ENCODE measurements at places on chromosomes 12 and 14.

GRCh38 chr14:69682136-69682535, 70.7 kb downstream of the SUSD6 start:
- no peak for DNase-seq

DNA sequence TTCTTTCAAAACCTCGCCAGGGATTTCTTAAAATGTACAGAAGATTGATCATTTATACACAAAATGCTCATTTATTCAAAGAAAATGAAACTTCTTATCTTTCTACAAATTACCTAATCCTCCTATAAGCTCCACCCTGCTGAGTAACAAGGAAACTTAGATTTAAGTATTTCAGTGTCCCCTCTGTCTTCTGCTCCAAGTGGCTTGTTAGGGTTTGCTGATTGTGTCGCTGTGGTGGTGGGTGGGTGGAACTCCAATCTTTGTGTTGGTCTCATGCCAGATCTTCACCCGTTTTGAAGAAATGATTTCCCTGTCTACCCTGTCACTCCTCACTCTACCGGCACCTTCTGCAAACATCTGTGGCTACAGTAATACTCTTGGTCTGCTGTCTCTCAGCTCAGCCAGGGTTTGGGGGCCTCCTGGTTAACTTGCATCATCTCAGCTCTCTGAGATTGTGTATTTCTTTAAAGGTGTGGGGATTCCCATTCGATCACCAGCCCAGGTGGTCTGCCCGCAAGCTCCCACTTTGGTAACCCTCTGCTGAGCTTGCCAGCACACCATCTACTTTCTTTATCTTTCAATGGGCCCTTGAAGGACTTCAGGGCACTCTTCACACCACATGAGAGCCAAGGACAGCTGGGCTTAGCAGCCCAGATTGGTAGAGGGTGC, 73.8 kb downstream of the DRAM1 start:
- DNase-seq = no peak

GRCh38 chr12:116378002-116378401, 100.5 kb upstream of the MED13L start:
- DNase-seq = no peak

GRCh38 chr14:56189307-56189706, 71.1 kb downstream of the PELI2 start:
- DNase-seq = no peak

DNA sequence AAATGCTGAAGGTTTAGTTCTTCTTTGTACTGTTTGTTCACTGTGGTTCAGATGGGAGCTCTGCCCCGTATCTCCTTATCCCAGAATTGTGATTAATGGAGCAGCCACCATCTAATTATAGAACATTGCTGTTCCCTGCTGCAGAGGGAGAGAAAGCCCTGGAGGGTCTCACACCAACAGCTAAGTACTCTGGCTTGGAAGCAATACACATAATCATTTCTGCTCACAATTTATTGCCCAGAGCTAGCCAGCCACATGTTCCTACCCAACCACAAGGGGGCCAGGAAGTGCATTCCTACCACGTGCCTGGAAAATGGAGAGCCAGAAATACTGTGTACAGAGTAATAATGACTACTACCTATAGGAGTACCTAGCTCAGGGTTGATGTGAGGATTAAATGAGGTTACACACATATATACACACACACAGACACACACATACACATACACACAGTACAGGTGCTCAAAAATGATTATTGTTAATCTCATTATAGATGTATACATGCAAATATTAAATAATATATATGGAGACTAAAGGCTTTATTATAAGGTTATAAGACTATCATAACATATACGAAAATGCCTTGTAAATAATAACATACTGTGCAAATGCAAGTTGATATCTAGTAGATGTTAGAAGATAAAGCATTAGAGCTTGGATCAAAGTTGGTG, 22.3 kb downstream of the MSRB3 start:
- DNase-seq = no peak

DNA sequence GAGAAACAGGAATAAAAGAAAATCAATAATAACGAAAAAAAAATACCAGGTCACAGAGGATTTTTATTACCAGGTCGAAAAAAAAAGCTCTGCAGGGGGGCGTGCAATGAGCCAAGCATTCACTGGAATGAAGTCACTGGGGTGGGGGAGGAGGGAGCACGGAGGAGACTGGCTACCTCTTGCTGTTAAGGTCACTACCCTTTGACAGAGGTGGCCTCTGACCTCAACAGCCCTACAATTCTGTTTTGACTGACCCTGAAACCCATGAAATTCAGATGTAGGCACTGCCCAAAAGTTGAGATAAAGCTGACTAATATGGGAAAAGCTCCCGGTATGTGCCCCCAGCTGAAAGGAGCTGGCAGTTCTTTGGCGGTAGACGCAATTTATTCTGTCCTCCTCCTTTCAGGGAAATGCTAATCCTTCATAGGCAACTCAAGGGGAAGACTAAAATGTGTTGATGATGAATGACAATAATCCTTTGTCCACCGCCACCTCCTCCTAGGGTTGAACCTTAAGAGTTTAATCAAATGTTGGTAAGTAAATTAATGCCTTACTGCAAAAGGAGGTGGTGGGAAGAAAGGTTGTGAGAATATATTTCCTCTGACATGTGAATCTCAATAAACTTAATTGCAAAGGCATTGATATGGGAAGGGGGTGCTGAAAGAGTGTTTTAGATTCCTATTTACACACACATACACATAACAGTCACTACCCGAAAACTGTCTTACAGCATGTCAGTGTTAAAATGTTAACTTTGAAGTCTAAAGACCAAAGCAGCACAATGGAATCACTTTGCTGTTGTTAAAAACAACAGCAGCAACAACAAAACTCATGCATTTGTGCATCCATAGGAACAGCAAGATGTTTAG, 6.3 kb upstream of the RIC8B start:
- no peak for DNase-seq

DNA sequence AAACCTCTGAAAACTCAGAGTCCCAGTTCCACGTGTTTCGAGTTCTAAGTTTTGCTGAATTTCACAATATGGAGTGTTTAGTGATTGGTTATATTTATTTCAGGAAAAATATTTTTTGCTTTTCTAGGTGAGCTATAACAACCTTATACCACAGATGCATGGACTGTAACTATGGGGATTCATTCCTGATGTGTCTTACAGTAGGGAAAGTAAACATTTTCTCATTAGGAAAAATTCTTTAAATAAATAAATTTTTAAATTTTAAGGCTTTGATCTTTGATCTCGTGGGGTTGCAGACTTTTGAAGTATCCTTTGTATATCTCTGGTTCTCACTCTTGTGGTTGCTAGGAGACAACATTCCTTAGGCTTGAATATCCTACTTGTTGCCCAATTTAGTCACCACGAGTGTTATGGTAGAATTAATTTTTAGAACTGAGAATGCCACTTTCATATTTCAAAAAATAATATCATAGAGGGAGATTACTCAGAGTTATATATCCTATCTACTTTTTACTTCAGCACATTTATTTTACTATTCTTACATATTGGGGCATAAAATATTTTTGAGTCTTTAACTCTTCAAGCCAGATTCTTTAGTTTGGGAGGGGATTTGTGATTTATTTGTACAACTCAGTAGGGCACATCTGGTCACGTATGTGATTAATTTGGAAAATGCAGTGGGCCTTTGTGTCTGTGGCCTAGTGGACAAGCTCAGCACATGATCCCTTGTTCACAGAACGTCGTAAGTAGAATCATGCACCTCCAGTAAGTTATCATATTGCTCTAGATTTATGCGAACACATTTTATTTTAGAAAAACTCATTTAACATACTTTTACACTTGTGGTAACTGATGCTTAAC, 224.0 kb downstream of the TTC6 start:
- no peak for DNase-seq

- DNase-seq = no peak
Measured at GRCh38 chr12:51901121-51901817, 6.0 kb upstream of the ACVRL1 start.

GRCh38 chr12:131007740-131008117, 54.0 kb downstream of the ADGRD1 start:
- DNase-seq = no peak

- no peak for DNase-seq
Measured at GRCh38 chr12:44174053-44174452, 338.2 kb downstream of the TMEM117 start.

GRCh38 chr14:69152902-69153151, at the start of gene DCAF5:
DCAF5 (minus strand) TSS chr14:69153119; CDS start chr14:69152978, 141 bp downstream.
- DNase-seq = no peak

GRCh38 chr12:72716221-72716620, 444.1 kb downstream of the TRHDE start:
- DNase-seq = no peak

DNA sequence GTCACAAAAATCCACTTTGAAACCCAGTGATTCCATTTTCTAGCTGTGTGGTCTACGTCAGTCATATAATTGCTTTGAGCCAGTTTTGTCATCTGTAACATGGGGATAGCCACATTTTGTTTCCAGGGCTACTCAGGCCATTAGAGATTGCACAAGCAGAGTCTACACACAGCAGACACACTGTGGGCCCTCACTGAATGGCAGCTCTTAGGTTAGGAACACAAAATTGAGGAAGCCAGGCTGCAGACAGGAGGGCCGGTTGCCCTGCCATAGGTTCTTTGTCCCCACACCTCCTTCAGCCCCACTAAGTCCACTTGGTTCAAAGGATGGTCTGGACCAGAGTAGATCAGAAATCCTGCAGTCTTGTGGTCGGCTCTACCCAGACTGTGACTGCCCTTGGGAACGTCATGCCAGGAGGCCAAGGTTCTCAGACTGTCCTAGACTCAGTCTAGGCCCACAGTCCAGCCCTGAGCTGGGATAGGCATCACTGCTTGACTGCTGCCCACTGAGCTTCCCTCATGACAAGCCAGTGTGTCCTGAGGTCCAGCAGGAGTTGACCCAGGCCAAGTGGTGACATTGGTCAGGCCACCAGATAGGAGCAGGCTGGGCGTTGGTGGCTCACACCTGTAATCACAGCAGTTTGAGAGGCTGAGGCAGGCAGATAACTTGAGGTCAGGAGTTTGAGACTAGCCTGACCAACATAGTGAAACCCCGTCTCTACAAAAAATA, 3.8 kb upstream of the MYH7 start:
- DNase-seq = no peak

- no peak for DNase-seq
Measured at GRCh38 chr12:107319533-107320032, 226.2 kb upstream of the CRY1 start.

DNA sequence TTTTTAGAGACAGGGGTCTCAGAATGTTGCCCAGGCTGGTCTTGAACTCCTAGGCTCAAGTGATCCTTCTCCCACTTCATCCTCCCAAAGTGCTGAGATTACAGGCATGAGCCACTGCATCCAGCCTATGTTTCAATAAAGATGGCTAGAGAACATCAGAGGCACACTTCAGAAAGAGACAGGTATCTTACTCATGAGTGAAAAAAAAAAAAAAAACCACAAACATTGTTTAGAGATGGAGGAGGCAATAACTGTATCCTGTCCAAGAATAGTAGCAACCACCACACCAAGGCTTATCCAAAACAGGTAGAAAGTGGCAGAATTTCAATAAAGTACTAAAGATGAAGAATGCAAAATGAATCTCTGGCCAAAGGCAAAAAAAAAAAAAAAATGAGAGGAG, 30.3 kb downstream of the EEA1 start:
- DNase-seq = no peak

DNA sequence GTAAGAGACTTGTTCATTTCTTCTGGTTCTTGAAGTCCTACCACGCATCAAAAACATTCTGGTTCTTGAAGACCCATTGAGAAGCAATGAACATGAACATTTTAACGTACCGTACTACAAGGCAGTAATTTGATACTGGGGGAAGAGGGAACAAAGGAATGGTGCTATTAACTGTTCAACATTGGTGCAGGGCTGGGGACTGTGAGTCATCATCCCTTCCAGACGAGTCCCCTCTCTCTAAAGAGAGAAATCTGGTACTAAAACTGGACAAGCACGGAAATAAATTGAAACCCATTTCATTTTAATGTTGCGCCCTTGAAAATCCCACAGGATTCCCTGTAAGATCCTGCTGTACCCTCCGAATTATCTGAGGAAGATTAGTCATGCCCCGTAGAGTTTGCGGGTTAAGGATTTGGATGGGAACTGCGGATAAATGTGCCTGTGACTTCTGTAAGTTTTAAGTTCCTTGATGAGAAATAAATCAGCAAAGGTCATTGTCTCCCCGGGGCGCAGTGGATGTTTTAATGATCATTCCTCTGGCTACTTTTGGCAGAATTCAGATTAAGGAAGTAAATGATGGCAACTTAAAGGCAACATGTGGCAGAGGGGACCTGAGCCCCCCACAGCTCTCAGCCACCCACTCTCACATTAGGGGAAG, 78.6 kb downstream of the KCNK13 start:
- DNase-seq = no peak

DNA sequence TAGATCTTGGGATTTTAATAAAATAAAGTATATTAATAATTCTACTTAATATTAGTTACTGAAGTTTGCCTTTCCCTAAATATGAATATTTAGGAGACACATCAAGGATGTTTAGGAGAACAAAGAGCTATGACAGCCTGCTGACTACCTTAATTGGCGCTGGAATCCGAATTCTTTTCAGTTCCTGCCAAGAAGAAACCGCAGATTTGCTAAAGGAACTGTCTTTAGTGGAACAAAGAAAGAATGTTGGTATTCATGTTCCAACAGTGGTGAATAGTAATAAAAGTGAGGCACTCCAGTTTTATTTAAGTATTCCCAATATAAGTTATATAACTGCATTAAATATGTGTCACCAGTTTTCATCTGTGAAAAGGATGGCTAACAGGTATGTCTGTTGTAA, 54.5 kb downstream of the MIS18BP1 start:
- DNase-seq = no peak

DNA sequence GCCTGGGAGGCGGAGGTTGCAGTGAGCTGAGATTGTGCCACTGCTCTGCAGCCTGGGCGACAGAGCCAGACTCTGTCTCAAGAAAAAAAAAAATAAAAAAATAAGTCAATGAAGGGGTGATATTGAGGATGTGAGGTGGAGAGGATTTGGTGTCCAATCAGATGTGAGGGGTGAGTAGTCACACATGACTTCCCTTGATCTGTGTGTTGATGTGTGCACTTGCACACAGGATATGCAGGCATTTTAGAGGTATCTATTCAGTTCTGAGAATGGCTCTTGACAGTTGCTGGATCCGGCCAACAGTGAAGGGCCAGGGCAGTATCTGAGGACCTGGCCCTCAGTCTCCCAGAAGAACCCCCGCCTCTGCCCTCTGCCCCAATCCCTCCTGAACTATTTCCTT, 7.8 kb upstream of the SP7 start:
- no peak for DNase-seq

GRCh38 chr14:94494085-94494484, 15.2 kb downstream of the SERPINA12 start:
- no peak for DNase-seq

- DNase-seq = no peak
Measured at GRCh38 chr12:5310151-5310550, 121.8 kb upstream of the NTF3 start.

- peak; percentile 33 for DNase-seq
Measured at GRCh38 chr12:65123435-65124063, 2.4 kb upstream of the WIF1 start.

DNA sequence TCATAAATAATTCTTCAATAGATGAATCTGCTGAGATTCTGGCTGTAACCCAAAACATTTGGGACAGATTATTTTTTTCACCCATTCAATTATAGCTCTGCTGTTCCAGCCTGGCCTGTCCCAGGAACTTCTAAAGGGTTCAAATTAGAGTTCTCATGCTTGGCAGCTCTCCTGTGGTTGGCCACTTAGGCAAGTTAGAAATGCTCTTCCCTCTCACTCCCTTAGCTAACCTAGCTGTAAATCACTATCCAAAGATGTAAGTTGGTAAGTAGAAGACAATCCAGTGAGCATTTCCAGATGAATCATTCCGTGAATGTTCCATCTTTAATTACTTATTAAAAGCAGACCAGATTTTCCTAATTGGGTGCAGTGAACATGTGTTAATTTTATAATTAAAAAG, 760.4 kb upstream of the TBX3 start:
- DNase-seq = no peak

- DNase-seq = no peak
Measured at GRCh38 chr14:68544081-68544892, 248.6 kb downstream of the ZFP36L1 start.
